Suprapubic skin (tissue), 4 donors: ENCODE measurements at places on chromosomes 2 and 18. TPM values are rescaled to one million over a fixed set of nuclear protein-coding genes. Genes with fewer than 3 reads are reported as not detected.

GRCh38 chr2:241069821-241070281 is 32.2 kb downstream of the MTERF4 start:
- DNase-seq: peak; percentile 64

GRCh38 chr18:48428475-48429177 is 19.4 kb upstream of the ZBTB7C start:
- no peak for DNase-seq

DNA sequence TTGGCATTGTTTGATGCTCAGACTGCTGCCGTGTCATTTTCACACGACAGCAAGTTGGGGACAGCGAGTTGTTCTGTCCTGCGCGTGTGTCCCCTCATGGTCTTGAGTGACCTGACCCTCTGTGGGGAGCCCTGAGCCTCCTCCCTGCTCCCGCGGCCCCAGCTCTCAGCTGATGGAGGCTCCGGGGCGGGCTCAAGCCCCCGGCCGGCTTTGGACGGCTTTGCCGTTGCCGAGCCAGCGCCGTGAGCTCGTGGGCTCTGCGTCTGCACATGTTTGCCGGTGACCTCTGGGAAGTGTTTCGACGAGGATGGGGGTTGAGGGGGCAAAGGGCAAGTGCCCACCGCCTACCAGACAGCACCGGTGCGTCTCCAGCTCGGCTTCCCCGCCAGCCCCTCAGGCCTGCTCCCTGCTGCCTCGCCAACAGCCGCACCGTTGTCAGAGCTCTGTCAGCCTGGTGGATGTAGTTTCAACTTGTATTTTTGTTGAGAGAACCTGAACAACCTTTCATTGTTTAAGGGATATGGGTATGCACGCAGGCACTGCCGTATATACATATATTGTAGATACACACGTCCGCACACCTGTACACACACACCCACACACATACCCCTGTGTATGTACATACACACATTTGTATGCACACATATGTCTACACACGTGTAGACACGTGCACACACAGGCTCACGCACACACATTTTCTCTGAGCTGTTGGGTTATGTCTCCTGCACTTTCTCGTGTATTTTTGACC is 13.7 kb downstream of the PDCD1 start:
- no peak for DNase-seq

GRCh38 chr2:233793465-233794127 is 15.5 kb downstream of the MROH2A start:
- DNase-seq: no peak

- no peak for DNase-seq
Measured at GRCh38 chr2:95008306-95008705, 17.2 kb upstream of the MAL start.

- no peak for DNase-seq
Measured at GRCh38 chr18:1103537-1103936, 198.9 kb downstream of the ADCYAP1 start.

- no peak for DNase-seq
Measured at GRCh38 chr2:20482725-20483124, 35.9 kb downstream of the RHOB start.

GRCh38 chr2:217912098-217913024 is 90.4 kb downstream of the TNS1 start:
- DNase-seq: no peak

DNA sequence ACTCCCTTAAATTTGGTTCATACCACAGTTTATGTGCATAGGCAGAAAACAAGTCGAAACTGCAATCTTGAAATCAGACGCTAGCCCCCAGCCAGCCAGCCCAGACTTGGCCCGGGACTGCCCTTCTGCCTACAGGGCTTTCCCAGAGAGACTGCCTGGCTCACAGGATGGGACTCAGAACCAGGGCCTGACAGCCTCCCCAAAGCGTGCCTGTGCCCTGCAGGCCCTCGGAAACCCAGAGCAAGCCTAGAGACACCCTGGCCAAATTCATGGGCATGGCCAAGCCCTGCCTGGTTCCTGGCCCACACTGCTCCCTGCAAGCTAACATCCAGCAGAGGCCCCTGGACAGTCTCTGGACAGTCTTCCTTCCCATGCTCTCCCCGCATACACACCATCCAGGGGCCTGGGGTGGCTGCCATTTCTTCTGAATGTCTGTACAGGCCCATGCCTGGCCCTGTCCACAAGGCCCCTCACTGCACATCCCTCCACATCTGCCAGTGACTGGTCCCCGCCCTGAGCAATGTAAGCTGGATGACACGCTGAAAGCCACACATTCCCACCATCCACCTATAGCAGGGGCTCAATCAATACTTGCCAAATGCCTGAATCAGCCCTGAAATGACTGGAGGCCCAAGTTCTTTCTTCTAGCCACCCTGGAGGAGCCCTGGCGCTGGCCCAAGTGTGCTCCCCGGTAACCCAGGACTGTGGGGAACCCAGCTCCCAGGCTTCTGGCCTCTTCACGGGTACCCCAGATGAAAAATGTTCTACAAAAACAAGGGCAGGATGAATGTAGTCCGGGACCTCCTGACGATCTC is 73.1 kb downstream of the HDAC4 start:
- peak; percentile 62 for DNase-seq

DNA sequence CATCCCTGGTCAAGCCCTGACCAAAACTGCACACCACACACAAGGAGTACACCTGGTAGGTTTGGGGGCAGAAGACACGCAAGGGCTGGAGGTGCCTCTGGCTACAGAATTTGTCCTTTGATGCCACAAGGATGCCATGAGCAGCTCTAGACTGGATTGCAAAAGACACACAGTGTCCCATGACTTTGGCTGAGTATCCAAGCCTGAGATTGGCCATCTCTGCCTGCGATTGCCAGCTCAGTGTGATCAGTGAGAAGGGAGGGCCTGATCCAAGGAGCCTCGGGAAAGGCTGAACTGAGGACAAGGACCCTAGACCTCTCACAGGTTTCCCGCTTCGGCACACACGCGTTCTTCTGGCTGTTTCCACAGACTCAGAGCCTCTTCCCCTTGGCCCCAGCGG is 60.0 kb upstream of the FOSL2 start:
- DNase-seq: no peak

DNA sequence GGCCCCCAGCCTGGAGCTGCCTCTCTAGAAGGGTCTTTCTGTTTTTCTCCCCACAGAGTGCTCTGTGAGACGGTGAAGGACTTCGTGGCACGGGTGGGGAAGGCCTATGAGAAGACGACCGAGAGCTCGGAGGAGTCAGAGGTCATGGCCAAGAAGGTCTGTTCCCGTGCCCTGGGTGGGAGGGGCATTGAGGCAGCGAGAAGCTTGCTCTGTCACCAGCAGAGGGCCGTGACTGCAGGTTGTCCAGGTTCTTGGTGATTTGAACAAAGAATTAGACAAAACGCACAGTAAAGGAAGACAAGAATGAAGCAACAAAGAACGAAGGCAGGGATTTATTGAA is 93.9 kb downstream of the DGKD start:
- peak; percentile 26 for DNase-seq

GRCh38 chr2:158178646-158179045 is 77.0 kb downstream of the UPP2 start:
- DNase-seq: no peak

DNA sequence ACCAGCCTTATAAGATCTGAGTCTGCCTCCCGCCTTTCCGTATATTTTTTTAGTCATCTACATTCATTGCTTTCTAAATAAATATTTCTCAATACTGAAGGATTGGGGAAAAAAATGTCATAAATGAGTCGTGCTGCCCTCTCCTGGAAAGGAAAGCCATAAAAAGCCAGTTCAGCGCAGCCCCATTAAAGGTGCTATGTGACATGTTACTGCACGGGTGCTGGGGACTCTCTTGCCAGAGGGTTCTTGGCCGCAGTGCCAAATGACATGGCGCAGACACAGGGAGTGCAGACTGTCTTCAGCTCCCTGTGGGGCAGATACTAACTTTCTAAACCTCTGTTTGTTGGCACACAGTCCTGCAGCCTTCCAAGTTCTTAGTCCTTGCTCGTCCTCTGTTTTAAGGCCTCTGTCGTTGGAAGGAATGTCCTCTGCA is 53.7 kb upstream of the MAP3K20 start:
- DNase-seq: no peak

DNA sequence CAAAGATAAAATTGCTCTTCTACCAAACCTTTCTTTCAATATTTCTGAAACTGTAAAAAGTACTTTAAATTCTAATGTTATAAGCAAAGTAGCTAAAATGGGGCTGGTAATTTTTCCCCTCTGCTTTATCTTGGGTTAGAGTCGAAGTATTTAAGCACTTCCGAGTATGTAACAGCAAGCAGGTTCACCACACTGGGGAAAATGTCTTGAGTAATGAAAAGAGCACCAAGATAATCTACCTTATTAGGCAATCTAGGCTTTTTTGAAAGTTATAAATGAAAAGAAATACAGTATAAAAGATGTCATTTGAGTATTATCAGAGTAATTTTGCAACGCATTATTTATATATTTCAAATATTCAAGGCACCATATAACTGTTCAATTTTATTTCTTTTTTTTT is 687 bp upstream of the DSG3 start:
- no peak for DNase-seq

- no peak for DNase-seq
Measured at GRCh38 chr2:1136846-1137245, 186.2 kb downstream of the SNTG2 start.

- DNase-seq: no peak
Measured at GRCh38 chr18:10074110-10074509, 160.3 kb downstream of the VAPA start.

GRCh38 chr2:21423854-21424253 is 300.1 kb downstream of the TDRD15 start:
- no peak for DNase-seq

DNA sequence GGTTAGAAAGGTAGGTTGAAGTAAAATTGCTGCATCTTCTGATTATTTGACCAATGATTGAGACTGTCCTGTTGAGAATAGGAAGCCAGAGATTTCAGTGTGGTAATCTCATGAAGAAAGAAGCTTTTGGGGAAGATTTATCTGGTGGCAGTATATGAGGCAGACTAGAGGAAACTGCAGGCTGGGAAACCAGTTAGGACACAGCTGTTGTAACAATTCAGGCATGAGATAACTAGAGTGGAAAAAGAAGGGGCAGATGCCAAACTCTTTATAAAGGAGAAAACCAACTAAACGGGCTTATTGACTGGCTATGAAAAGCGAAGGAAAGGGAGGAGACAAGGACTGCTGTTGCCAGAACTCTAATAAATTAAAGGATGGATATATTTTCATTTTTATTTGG is 155.6 kb downstream of the TTC27 start:
- no peak for DNase-seq

DNA sequence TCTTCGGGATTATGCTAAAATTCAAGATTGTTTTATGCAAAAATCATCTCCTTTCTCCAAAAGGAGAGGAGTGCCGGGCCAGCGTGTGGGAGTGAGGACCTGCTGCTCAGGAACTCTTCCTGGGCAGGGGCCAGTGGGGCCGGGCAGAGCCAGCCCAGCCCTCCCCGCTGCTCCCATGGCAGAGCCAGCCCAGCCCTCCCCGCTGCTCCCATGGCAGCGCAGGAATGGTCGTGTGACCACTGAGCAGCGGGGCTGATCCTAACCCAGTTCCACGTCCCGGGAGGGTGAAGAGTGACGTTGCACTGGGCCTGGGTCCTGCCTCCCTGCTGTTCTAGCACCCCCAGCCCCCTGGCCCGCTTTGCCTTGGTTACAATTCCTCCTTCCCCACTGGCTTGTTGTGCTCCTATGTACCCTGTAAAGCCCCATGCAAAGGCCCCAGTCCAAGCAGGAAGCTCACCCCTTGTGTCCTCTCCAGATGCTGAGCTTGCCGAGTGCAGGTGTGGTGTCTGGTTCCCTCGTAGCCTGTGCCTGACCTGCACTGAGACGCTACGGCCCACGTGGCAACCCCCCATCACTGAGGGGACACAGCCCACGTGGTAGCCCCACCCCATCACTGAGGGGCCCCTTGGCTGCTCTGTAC is 11.4 kb upstream of the NEU4 start:
- DNase-seq: no peak

DNA sequence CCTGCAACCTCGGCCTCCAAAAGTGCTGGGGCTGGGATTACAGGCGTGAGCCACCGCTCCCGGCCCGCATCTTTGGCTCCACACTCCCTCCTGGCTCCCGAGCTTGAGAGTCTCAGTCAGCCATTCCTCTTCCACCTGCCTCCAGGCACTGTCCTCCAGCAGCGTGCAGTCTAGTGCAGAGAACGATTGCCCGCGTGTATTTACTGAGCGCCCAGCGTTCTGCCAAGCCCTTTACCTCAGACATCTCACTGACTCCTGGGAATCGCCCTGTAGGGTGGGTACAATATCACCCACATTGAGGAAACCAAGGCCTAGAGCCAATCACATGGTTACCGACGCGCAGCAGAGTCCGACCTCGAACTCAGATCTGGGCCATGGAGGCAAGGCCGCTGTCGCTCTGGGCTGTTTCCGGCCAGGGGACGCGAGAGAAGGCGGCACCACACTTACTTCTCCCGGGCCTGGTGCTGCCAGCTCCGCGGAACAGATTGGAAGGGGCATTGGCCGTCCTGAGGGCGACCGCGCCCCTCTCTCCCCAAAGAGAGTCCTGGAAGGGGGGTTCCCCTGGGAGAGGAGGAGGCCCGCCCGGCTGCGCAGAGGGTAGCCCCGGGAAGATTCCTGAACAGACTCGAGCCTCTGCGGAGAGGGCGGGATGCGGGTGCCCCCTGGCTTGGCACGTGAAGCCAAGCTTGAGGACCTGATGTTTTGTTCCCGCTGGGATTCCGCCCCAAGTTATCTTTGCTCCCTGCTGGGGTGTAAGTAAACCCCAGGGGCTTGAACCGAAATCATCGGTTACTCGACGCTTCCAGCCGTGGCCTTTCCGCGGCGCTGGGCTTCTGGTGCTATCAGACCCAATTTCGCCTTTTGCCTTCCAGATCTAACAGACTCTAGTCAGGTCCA is 5.2 kb upstream of the DLX2 start:
- DNase-seq: no peak

DNA sequence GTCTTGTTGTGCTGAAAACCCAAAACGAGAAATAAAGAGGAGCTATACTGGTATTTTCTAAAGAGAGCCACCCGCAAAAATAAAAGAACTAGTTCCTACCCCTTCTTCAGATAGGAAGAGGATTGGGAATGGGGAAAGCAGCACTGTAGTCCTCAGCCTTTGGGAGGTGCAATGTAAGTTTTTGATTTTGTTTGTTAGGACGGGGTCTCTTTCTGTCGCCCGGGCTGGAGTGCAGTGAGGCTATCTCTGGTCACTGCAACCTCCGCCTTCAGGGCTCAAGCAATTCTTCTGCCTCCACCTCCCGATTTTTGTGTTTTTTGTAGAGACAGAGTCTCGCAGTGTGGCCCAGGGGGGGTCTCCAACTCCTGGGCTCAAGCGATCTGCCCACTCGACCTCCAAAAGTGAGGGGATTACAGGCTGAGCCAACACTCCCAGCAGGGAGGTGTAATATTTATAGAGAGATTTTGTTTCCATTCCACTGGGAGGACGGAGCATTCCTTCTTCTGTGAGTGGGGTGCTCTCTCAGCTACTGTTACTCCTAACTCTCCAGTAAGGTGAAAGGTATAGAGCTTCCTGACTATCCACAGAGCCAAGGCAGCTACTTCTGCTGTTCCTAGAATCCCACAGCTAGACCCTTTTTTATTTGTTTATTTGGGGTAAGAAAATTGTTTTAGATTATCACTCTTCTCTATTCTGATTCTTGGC is 13.1 kb upstream of the GULP1 start:
- no peak for DNase-seq

GRCh38 chr2:28567061-28567471 is 71.2 kb downstream of the PLB1 start:
- DNase-seq: no peak

Gene SERPINB7
- 24.1 TPM for total RNA-seq

Gene RNASEH1
- total RNA-seq: 18.1 TPM

Gene BOLL
- not detected for total RNA-seq

Gene ODC1
- total RNA-seq: 22.0 TPM

Gene ALPI
- total RNA-seq: not detected

Gene CCDC141
- total RNA-seq: 0.42 TPM

Gene CCL20
- total RNA-seq: not detected

Gene ZNF396
- total RNA-seq: 0.98 TPM

Gene GRHL1
- total RNA-seq: 116 TPM

Gene NBEAL1
- total RNA-seq: 21.1 TPM

Gene MAP3K2
- 40.8 TPM for total RNA-seq
